ENCODE measurements at places on chromosomes 6 and 20.

GRCh38 chr20:49507741-49508434, 25.4 kb upstream of the KCNB1 start:
- no peak for ATAC-seq

DNA sequence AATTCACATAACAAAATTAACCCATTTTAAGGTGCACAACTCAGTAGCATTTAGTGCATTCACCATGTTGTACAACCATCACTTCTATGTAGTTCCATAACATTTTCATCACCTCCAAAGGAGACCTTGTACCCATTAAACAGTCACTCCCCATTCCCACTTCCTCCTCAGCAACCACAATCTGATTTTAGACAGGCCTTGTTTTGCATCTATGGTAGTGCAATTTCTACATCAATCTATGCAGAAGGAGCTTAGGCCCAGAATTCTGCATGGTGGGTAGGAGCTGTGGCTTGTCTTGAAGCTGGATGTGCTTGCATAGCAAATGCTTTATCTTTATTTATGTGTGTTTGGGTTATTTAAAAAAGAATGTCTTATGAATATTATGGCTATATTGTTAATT, 13.5 kb upstream of the HLA-DQA1 start:
- ATAC-seq: no peak

- ATAC-seq: no peak
Measured at GRCh38 chr20:55160996-55161395, 685.6 kb downstream of the DOK5 start.

DNA sequence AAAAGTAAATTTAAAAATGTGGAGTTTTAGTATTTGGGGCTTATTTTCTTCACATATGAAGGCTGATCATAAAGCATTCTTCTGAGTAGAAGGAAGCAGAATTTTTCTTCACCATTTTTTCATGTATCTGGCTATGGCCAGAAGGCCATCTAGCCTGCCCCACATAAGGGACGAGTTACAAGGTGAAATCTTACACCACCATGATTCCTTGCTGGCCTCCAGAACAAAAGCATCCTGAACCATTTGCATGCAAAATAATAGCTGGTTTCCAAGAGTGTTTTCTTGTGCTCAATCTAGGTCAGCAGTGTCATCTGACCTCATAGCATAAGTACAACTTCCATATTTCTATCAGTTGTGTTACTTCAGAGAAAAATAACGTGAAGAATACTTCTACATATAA, 93.1 kb downstream of the BMP5 start:
- no peak for ATAC-seq

DNA sequence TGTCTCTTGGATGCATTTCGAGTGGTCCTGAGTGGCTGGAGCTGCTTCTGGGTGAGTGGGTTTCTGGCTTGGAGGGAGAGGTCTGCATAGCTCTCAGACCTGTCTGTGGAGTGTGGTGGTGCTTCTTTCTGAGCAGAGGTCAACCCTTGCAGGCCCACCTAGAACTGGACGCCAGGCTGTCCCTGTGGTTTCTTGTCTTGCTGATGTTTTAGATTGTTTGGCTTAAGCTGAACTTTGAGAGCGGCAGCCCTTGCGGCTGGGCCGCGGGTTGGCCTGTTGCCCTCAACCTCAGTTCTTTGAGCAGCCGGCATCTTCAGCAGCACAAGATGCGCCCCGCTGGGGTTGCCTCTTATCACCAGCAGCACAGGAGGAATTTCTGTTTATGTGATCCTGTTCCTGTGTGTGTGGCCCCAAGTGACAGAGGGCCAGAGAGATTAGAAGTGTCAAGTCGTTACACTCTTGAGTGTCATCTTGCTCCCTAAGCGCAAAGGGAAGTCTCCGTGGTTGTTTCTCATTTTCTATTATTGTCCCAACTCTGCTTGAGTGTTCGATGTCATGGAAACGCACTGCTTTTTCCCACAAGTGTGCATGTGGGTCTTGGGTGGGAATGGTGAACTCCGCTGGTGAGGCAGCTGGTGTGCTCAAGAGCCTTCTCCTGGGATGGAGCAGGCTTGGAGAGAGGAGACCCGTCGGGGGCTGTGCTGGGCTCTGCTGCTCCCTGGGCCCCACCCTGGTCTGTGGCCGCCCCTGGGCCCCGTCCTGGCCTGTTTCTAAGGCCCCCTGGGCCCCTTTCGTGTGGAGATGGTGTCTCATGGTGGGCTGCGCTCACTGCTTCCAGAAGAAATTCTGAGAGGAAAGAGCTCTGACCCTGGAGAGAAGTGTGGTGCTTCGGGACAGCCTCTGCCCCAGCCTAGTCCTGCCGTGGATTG, 20.1 kb upstream of the SLC22A1 start:
- ATAC-seq: no peak

- ATAC-seq: no peak
Measured at GRCh38 chr6:125073071-125073470, 80.5 kb upstream of the TPD52L1 start.

- no peak for ATAC-seq
Measured at GRCh38 chr6:168441434-168442391, 729 bp downstream of the SMOC2 start.

- no peak for ATAC-seq
Measured at GRCh38 chr20:19079536-19080299, 132.7 kb upstream of the SLC24A3 start.

- ATAC-seq: no peak
Measured at GRCh38 chr6:4055420-4056041, 23.4 kb downstream of the FAM217A start.

DNA sequence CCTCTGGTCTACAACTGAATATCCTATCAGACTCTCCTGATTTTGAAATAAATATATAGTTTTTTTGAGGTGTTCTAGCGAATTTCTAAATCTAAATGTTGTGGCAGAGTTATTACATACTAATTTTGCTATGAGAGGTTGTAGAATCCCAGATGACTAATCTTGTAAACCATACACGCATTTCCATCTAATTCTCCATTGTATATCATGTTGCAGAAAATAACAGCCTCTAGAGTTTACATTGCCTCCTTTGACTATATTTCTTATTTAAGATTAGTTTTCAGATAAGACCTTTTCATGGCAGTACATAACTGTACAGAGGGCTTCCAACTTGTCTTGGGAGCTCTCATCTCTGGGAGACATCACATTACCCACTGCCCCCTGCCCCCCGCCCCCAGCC, 22.9 kb downstream of the PTPN1 start:
- ATAC-seq: no peak

- ATAC-seq: no peak
Measured at GRCh38 chr20:47612670-47613069, 111.0 kb downstream of the NCOA3 start.

DNA sequence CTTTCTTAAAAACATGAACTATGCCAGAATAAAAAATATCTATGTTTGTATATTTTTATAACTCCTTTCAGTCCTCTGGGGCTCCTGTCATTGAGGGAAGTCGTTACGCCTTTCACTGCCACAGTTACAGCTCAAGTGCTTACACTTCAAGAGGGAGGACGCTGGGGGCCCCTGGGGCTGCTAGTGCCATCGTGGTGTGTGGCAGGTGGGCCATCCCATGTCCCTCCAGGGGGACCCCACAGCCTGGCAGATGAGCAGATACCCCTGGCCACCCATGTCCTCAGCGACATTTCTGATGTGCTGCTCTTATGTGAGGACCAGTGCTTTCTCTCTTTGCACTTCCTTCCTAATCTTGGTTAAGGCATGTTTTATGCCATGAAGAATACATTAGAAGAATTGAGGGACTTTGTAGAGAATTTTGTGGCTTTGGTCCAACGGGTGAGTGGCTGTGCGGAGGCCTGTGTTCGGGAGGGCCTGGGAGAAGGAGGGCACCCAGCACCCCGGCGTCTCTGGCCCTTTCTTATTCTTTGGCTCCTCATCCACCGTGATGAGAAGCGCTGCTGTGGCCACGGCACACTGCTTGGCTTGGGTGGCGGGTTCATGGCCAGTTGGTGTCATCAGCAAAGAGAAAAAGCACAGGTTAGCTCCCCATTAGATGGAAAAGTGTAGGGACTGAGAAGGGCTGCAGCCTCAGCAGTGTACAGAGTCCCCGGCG, 38.3 kb upstream of the SYNJ2 start:
- ATAC-seq: no peak
